Temporal lobe (tissue), 4 donors: ENCODE measurements at places on chromosomes 3 and 15. TPM values are rescaled to one million over a fixed set of nuclear protein-coding genes. Genes with fewer than 3 reads are reported as not detected.

The ACOX2 gene
- total RNA-seq = 0.98 TPM

The OSBPL10 gene
- 11.8 TPM for total RNA-seq

The ADAMTSL3 gene
- total RNA-seq = 16.2 TPM

The IL17RB gene
- 2.2 TPM for total RNA-seq

The GPR27 gene
- 34.2 TPM for total RNA-seq

The ITGA11 gene
- total RNA-seq = 1.5 TPM

The SCN5A gene
- 1.5 TPM for total RNA-seq

The CLDN11 gene
- total RNA-seq = 14.5 TPM

The RTF1 gene
- total RNA-seq = 54.6 TPM

The CP gene
- total RNA-seq = 0.98 TPM

The SFMBT1 gene
- 16.7 TPM for total RNA-seq

The KNG1 gene
- not detected for total RNA-seq

The TRIM71 gene
- total RNA-seq = 2.5 TPM

The CKMT1B gene
- total RNA-seq = 6.9 TPM

The CSTA gene
- total RNA-seq = not detected

The CSNK1G1 gene
- total RNA-seq = 41.3 TPM

The SLC28A1 gene
- total RNA-seq = not detected

The IQCF5 gene
- not detected for total RNA-seq

The SIAH2 gene
- 16.5 TPM for total RNA-seq

The MAPKAPK3 gene
- total RNA-seq = 4.2 TPM

The PLSCR2 gene
- total RNA-seq = not detected

The TLR9 gene
- total RNA-seq = not detected

The IL16 gene
- 1.2 TPM for total RNA-seq

The RAP2B gene
- 19.4 TPM for total RNA-seq

The TMC3 gene
- 0.25 TPM for total RNA-seq

The DCP1A gene
- total RNA-seq = 13.3 TPM

The EPHB1 gene
- total RNA-seq = 29.0 TPM

The FGF7 gene
- 1.2 TPM for total RNA-seq

The CCDC39 gene
- total RNA-seq = 0.49 TPM

The SLC30A4 gene
- 22.9 TPM for total RNA-seq

The KY gene
- total RNA-seq = 0.74 TPM

The SETD2 gene
- 81.1 TPM for total RNA-seq

The LTK gene
- under 0.01 TPM for total RNA-seq

The NANOGP8 gene
- 0.25 TPM for total RNA-seq

The ZNF80 gene
- not detected for total RNA-seq

The GREM1 gene
- total RNA-seq = 8.1 TPM

The KIF15 gene
- 6.4 TPM for total RNA-seq

The SAMMSON gene
- not detected for total RNA-seq

The RAB6B gene
- total RNA-seq = 88.3 TPM

The KCNH8 gene
- 6.6 TPM for total RNA-seq

The P3H2 gene
- 3.7 TPM for total RNA-seq

The EEFSEC gene
- total RNA-seq = 6.1 TPM
